ENCODE measurements at places on chromosomes 11 and 22.

- DNase-seq, result no peak
These were observed 65.3 kb downstream of the CELSR1 start for GRCh38 chr22:46471901-46472721.

GRCh38 chr11:95849087-95849825, 59.0 kb downstream of the CEP57 start:
- no peak for DNase-seq

DNA sequence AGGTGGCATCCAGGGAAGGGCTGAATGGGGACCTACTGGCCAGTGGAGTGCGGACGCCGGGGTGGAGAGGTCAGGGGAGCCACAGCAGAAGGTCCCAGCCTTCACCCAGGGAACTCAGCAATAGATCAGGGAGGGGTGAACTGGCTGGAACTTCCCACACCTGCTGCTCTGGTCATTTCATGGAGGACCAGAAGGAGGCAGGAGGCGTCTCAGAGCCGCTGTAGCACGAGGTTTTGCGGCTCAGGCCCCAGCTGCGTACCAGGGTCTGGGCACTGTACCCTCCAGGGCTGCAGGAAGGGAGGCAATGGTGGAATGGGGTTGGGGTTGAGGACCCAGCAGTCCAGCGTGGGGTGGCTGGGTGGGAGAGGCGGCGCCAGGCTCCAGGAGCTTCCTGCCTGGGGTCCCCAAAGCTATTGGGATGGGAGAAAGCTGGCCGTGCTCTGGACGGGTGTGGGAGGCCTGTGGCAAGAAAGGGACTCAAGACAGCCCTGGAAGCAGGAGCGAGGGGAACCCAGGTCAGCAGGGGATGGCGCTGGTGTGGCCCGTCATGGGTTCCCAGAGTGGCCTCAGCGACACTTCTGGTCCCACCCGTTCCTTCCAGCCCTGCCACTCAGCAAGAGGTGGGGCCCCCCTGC, 20.2 kb upstream of the BRSK2 start:
- no peak for DNase-seq

GRCh38 chr11:74092425-74092824, 78.4 kb downstream of the C2CD3 start:
- no peak for DNase-seq

- no peak for DNase-seq
These were observed 326.6 kb upstream of the LRRC4C start for GRCh38 chr11:41786087-41786486.

DNA sequence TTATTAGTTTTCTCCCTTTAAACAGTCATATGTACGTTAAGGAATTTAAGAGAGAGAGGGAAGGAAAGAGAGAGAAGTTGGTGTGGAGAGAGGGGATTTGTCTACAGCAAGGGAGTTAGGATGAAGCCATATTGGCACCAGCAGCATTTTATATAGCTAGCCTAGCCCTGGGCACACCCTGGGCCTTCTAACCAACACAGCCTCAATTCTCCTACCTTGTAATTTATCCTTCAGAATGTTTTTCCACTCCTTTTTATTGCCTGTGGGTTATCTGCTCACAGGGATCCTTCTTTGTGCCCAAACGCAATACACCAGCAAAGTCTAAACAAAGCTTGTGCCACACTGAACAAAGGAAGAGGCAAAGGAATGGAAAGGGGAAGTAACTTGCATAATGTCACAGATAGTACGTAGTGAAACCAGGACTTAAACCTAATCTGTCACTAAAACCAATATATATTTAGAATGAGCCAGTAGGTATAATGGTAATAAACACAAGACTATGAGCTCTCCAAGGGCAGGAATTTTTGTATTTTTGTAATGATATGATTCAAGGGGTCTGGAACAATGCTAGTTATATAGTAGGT, 613.8 kb upstream of the TENM4 start:
- DNase-seq, result no peak

- no peak for DNase-seq
These were observed 61.7 kb downstream of the ETS1 start for GRCh38 chr11:128525411-128526243.

Data from AG04450 (cell line).